Stimulated activated CD4-positive, alpha-beta T cell treated with anti-CD3 and anti-CD28 coated beads, Interleukin-1b, Interleukin-23, amount 100 ng/mL, for 48 hours (primary cell): ENCODE measurements at places on chromosomes 12 and 14.

DNA sequence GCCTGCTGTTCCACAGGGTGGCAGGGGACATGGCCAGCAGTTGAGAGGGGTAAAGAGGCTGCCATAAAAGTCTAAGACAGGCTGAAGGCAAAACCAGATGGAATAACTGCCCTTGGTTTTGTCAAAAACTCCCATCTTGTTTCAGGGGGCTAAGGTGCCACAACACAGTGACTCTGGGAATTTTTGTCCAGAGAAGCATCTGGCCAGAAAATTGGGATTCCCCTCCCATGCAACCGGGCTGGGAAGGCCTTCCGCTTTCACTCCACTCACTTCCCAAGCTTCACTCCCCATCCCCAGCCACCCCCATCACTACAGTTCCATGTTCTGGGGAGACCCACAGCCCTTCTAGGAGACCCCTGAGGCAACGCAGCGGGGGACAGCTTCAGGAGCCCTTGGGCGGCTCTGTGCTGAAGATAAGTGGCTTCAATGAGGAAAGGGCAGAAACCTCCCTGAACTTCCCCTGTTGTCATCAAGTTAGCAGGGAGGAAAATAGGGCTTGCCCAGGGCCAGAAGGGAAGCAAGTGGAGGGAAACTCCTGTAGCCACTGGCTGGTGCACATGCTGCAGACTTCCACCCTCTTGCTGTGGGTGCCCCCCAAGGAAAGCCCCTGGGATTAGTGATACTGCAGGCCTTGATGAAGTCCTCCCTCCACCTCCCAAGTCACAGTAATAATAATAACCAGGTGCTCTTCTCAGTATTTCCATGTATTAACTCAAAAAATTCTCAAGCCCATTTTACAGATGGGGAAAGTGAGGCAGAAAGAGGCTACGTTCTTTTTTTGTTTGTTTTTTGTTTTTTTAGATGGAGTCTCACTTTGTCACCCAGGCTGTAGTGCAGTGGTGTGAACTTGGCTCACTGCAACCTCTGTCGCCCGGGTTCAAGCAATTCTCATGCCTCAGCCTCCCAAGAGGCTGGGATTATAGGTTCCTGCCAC is 6.0 kb downstream of the TMEM229B start:
- no peak for DNase-seq

- DNase-seq, result no peak
Measured at GRCh38 chr12:57126061-57126460, 2.2 kb upstream of the LRP1 start.

DNA sequence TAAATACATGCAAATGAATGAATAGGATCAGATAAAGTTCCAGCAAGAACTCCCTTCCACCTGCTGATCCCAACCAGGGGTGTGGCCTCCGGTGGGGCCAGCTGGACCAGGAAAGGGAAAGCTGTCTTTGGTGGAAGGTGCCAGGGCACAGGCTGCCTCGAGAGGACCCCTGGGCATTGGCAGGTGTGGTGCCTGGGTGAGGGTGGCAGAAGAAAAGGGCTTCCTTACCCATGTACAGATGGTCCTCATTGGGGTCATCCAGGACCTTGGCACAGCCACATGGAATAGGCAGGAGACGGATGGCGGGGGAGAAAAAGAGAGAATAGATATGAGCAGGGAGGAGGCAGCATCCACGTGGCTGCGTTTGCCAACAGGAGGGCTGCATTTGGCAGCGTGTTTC is 36.4 kb downstream of the CAMKK2 start:
- no peak for DNase-seq

- no peak for DNase-seq
Measured at GRCh38 chr12:4850857-4851380, 58.8 kb upstream of the KCNA1 start.

DNA sequence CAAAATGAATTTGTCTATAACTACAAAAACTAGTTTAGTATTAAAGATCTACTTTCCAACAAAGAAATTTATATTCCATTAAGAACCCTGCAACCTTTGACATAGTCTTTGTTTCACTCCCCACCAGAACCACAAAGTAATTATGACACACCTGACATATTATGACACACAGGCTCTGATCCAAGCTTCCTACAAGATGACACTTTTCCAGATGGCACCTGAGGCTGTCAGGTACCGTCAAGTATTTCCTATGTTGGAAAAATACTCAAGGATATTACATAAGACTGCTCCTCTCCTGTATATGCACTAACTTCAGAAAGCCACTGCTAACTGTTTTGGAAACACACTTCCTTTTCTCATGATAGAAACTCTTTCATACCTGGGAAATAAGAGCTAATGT is 38.9 kb downstream of the STXBP6 start:
- no peak for DNase-seq

DNA sequence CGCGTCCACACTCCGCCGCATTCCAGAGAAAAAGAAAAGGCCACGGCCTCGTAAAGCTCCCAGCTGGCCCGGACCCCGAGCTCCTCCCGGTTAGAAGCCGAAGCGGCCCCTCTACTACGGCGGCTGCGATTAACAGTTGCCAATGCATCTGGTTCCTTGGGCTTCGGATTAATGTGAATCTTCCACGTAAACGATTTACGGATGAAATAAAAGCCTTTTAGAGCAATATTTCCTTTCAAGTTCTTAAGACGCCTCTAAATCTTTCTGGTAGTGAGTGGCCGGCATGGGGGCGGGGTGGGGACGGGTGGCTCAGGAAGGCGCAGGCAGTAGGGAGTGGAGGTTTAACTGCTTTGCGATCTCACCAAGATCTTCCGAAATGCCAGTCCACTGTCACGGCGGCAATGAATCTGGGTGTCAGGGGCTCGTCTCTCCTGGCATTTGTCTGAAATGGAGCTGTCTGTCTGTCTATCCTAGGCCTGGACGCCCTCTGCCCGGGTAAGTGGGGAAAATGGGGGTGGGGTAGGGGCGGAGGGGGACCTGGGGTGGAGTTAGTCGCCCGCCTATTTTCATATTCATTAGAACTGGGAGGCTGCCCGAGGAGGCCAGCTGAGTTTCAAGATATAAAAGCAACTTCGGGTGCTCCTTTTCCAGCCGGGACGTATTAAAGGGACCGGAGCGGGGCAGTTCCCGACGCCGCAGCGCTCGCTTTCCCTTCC is 413 bp upstream of the ALX1 start:
- DNase-seq, result no peak

- no peak for DNase-seq
Measured at GRCh38 chr12:132162508-132163031, 18.3 kb downstream of the NOC4L start.

- peak; percentile 43 for DNase-seq
Measured at GRCh38 chr14:72518809-72519377, 375.0 kb downstream of the DPF3 start.

DNA sequence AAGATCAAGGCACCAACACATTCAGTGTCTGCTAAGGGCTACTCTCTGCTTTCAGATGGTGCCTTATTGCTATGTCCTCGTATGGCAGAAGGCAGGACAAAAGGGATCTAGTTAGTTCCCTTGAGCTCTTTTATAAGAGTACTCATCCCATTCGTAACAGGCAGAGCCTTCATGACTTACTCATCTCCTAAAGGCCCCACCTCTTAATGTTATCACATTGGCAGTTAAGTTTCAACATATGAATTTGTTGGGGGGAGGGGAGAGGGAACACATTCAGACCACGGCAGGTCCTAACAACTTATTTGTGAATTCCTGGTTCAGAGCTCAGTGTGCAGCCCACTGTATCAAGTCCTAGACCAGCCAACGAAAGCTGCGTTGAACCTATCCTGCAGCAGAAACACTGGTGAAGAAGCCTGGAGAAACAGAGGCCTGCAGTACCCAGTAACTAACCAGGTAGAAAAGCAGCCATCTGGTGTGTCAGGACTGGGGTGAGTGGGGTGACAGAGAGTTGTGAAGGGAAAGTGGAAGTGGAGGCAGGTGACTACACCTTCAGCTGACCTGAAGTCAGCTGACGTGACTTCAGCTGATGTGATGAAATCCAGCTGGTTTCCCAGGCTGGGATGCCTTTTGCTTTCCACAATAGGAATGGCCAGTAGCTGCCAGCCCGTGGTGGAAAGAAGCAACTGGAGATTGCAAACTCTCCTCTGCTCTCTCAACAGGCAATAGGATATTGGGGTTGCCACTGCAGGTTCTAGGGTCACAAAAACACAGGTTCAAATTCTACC is 101.6 kb upstream of the PLXNC1 start:
- no peak for DNase-seq

GRCh38 chr12:110931315-110931728 is 10.9 kb upstream of the MYL2 start:
- no peak for DNase-seq

GRCh38 chr12:89369166-89369565 is 16.9 kb upstream of the DUSP6 start:
- no peak for DNase-seq

- DNase-seq, result peak; percentile 26
Measured at GRCh38 chr12:52066346-52067080, 3.3 kb upstream of the ATG101 start.

- no peak for DNase-seq
Measured at GRCh38 chr14:101134161-101134631, 230.7 kb upstream of the RTL1 start.

GRCh38 chr12:123364532-123365024 is at the start of gene SBNO1:
SBNO1 (minus strand) TSS chr12:123364847; CDS start chr12:123350441, 14,406 bp downstream.
- DNase-seq, result peak; percentile 89

DNA sequence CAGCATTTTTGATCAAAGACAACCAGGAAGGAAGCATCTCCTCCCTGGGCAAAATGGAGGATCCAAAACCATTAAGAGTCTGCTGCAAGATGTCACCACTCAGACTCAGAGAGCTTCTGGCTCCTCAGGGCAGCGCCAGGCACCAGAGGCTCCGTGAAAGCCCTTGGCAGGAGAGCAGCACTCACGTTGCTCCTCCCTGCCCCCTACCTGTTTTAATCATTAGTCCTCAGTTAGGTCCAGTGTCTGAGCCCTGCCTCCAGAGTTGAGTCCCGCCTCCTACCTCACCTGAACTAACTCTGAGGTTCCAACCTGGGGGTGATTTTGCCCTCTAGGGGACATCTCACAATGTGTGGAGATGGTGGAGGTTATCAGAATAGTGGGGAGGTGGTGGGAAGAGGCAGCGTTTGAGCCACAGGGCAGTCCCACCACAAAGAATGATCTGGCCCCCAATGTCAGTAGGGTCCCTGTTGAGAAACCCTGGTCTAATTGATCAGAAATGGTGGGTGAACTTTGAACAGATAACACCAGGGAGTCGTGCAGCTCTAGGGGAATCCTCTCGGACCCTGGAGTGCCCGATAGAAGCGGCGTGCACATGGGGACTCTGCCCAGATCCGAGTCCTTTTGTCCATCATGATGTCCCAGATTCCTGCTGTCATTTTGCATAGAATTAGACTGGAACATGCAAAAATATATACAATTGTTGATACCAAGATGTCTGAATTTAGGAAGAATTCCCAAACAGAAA is 156.7 kb upstream of the DIO3 start:
- no peak for DNase-seq

GRCh38 chr14:95524706-95525512 is 8.5 kb upstream of the SYNE3 start:
- DNase-seq, result no peak

- DNase-seq, result no peak
Measured at GRCh38 chr12:49675137-49675536, 32.1 kb downstream of the FMNL3 start.

- DNase-seq, result no peak
Measured at GRCh38 chr12:16238661-16239060, 38.8 kb downstream of the SLC15A5 start.

DNA sequence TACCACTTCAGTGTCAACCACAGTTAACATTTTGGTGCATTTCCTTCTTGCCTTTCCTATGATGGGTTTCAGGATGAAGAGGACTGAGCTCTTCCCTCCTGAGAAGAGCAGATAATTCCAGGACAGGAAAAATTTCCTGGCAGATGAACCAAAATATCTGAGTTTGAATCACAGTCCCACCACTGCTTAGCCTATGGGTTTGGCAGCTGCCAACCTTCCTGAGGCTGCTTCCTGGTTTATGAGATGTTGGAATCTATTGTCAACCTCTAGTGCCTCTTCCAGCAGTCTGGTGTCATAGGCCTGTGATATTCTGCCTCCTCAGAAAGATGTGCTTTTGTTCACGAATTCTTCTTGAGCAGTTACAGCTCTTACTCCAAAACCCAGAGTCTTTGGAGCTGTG is 197.4 kb upstream of the FRMD6 start:
- DNase-seq, result no peak
